SK-MEL-5 (cell line): ENCODE measurements at places on chromosomes 13 and 19.

- peak; percentile 45 for DNase-seq
These were observed 88.9 kb upstream of the RNF113B start for GRCh38 chr13:98265692-98266551.

DNA sequence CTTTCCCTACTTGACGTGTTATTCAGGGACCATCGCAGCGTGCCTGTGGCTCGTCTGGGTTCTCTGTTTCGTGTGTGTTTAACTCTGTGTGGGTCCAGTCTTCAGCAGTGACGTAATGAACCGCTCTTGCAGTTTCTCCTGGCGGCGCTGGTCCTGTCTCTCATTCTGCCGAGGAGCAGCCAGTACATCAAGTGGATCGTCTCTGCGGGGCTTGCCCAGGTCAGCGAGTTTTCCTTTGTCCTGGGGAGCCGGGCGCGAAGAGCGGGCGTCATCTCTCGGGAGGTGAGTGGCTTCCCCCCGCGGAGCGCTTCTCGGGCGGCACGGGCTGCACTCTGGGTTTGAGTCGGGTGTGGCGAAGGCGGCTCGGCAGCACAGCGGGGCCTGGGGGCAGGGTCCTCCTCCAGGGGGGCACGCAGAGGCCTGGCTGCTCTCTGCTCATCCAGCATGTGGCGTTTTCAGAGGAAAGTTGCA lies 36.3 kb upstream of the TFDP1 start:
- no peak for DNase-seq

DNA sequence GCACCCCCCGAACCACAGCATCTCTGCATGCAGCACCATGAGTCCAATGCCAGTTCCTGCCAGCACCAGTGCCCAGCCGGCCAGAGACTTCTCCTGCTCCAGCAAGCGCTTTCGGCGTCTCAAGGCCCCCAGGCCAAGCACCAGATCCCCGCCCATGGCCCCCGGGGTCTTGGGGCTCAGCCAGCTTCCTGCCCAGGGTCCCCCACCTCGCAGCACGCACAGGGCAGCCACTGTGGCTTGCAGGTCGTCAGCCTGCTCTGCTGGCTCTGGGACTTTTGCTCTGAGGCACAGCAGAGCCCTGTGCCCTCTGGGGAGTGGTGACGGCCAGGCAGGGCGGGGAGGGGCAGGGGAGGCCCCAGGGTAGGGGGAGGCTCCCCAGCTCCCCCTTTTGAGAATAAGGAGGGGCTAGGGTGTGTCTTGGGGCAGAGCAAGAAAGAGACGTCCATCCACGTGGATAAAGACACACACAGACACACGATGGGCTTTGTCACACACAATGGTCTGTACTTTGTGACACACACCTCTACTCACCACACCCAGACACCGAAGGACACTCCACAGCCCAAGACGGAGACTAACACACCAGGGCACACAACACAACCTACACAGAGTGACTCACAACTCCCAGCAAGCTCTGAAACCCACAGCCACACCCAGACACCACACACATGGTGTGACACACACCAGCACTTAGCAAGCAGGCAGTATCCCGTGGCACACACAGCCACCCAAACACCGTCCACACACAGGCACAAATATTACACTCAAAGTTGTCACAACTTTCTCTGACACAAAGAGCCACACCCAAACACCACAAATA lies at the start of gene KCNN4:
Gene KCNN4 (minus strand): TSS at position 268 of the 820 bp plus-strand sequence. CDS start 112 bp downstream, at position 156.
- no peak for DNase-seq

- no peak for DNase-seq
These were observed 475.8 kb upstream of the PCDH20 start for GRCh38 chr13:61891401-61891800.

DNA sequence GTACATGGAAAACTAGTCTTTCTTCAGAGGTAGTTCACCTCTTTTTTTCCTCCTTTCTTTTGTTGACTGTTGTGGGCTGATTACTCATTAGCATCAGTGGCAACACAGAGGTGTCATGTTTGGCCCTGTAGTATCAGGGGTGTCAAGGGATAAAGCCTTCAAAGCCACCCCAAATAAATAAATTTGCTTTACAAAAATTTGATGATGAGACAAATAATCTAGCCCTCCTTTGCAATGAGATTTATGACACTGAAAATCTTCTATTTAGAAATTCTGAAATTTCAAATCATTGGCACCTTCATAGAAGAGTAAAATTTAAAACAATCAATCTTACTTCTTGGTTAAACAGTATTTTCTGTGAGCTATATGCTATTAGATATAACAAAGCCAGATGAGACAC lies 1.9 kb downstream of the LACC1 start:
- no peak for DNase-seq

DNA sequence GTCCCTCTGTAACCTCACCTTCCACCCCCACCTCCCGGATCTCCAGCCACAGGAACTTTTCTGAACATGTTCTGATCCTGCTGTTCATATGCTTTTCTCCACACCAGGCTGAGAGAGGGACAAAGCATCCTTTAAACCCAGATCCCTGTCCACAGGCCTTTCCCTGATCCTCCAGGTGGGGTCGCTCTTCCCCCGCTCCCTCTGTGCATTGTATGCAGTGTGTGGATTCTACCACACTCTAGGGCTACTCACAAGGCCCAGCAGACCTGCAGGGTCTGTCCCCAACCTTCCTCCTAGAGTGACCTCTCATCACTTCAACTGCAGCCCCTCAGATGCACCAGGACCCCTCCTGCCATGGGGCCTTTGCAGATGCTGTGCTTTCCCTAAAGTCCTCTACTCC lies 1200.6 kb downstream of the UQCRFS1 start:
- peak; percentile 55 for DNase-seq

DNA sequence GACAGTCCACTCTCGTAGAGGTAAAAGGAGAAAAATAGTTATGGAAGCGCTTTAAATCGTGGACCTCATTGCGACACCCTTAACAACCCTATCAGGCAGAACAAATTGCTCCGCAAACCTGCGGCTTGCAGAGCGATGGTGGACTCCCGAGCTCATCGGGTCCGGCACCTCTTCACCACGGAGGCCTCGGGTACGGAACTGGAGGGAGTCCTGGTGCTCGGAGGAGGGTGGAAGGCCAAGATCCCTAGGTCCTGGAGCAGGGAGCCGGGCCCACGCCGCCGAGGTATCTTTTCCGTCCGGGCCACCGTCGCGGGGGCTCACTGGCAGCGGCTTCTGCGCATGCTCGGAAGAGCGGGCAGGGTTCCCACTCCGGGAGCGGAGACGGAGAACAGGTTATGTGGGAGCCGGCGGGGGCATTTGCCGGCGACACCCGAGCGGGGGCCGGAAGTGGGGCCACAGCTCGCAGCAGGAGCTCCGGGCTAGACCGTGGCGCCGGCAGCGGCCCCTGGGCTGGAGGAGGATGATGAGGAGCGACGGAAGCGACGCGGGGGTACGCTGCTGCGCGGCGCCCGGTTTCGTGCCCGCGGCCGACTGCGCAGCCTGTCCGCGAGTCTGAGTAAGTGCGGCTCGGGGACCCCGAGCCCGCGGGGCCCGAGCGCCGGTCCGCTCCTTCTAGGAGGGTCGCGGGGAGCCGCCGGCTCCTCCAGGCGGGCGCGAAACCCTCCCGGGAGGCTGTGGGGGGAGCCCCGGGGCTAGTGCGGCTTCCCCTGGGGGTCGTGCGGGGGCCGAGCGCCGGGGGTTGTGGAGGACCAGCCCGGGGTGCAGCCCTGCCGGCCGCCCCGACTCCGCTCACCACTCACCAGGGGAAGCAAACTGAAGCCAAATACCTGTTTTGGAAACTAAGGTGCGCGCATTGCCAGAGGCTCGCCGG lies at the start of gene ABHD13:
Gene ABHD13 (plus strand): TSS at position 349 of the 931 bp plus-strand sequence. CDS start 10,827 bp downstream, outside the sequence.
- DNase-seq, result peak; percentile 93

- DNase-seq, result no peak
These were observed 19.8 kb downstream of the AP2S1 start for GRCh38 chr19:46830864-46831263.

- no peak for DNase-seq
These were observed 9.5 kb upstream of the GJB6 start for GRCh38 chr13:20241593-20241992.
